ENCODE measurements at places on chromosomes 4 and X. TPM values are rescaled to one million over a fixed set of nuclear protein-coding genes. Genes with fewer than 3 reads are reported as not detected.

GRCh38 chr4:12286351-12286750 is 857.7 kb upstream of the HS3ST1 start:
- no peak for DNase-seq

DNA sequence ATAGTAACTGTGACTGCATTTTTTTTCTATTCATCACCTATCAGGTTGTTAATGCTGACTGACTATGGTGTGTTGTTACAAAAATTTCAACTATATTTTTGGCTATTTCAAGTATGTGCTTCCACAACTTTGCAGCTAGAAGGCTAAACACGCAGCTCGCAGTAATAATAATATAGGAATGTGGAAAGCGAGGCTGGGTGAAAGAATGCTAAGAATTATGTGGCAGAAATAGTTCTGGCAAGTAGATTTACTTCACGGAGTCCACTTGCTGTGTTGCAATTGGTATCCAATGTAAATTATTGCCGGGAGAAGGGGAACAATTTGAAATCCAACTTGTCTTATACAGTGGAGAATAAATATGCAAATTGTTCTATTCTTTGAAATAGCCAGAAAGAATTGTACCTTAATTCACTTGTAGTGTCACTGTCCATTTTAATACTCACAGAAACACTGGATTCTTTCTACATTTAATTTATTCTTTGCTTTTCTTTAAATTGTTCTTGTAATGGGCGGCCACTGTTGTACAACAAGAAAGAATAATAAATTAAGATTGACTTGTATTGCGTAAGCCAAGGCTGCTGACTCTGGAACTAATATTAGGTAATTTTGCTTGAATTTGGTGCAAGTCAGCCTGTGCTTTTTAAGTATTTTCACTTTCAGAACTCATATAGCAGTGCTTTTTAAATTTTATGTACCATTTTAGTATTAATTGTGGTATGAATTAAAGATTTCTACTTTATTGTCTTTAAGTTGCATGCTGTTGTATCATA is 154.9 kb downstream of the FRMPD4 start:
- no peak for DNase-seq

DNA sequence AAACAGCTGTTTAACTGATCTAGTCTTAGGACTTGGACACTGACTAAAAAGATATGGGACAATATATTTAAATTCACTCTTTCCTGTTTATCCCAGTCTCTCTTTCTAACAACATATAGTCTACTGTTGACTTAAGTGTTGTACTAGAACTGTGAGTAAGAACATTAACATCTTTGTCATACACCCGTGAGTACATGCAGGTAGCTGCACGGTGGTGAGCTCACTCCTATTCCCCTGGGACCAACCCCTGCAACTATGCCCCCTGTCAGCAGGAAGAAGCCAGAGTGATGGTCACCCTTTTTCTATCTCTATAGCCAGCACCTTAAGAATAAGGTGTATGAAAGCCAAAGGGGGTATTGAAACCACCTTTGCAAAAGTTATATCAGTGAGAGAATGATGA is 17.6 kb downstream of the TBL1X start:
- DNase-seq, result no peak

Gene UGT2B15
- not detected for total RNA-seq

Gene LYAR
- total RNA-seq, result 18.2 TPM

Gene XAGE1B
- not detected for total RNA-seq

Gene GAGE12F
- not detected for total RNA-seq

Gene LUZP4
- not detected for total RNA-seq
